ENCODE measurements at places on chromosomes 3 and 15.
A peak's percentile ranks its signal among the peaks of the same experiment; 100 is the strongest.

- no peak for DNase-seq
Measured at GRCh38 chr3:119156868-119157267, 10.9 kb downstream of the TEX55 start.

DNA sequence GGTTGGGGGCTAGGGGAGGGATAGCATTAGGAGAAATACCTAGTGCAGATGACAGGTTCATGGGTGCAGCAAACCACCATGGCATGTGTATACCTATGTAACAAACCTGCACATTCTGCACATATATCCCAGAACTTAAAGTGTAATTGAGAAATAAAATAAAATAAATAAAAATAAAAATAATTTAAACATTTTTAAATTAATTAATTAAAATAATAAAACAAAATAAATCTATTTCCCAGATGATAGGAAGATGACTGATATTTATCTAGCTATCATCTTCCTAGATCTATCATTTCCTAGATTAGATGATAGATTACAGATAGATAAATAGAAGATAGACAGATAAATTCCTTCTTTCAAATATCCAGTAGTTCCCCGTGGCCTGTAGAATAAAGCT, 137.3 kb downstream of the OCA2 start:
- no peak for DNase-seq

DNA sequence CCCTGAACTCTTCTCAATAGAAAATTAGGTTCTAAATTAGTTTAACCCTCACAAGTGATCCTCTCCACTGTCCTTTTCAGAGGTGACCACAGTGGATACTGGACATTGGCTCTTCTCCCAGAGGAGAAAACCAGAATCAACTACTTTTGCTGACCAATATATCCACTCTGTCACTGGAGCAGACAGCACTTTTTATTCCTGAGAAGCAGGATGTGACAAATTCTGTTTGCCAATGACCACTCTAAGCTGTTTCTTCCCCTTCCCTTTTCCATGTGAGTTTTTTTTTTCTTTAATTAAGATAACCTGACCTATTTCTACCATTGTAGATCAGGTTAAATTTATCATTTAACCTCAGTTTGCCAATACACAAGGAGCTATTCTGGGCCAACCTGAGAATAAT, 79.7 kb upstream of the ZNF280D start:
- no peak for DNase-seq

GRCh38 chr3:118556983-118557382, 477.7 kb downstream of the IGSF11 start:
- DNase-seq: no peak

DNA sequence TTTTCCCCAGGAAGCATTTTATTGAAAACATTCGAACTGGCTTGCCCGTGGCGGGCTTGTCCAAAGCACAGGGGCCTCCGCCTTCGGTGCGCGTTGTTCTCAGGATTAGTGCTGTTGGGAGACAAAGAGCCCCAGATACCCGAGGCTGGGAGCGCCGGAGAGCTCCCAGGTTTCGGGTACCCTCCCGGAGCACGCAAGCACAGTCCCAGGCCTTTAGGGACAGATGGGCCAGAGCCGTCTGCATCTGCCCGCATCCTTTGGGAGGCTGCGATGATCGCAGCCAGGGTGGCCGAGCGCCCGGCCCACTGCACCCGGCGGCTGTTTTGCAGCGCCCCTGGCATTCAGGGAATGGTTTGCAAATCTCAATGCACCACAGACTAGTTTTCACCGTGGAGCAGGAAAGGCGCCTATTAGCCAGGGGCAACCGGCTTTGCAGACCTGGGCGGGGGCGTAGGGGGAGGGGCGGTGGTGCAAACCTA, 5.0 kb upstream of the FEZF2 start:
- DNase-seq: no peak

- no peak for DNase-seq
Measured at GRCh38 chr15:72205896-72206676, 8.5 kb upstream of the GRAMD2A start.

- no peak for DNase-seq
Measured at GRCh38 chr3:174132006-174132405, 727.1 kb upstream of the NAALADL2 start.

- DNase-seq: no peak
Measured at GRCh38 chr3:60188803-60189202, 1062.4 kb downstream of the FHIT start.

DNA sequence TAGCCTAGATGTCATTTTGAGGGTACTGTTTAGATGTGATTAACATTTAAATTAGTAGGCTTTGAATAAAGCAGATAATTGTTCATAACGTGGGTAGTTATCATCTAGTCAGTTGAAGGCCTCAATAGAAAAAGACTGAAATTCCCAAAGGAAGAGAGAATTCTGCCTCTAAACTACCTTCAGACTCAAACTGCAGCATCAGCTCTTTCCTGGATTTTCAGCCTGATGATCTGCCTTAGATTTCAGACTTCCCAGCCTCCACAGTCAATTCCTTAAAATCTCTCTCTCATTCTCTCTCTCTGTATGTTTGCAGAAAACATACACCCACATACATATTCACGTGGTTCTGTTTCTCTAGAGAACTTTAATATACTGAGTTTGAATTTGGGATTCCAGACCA, 58.0 kb upstream of the MBNL1 start:
- no peak for DNase-seq

DNA sequence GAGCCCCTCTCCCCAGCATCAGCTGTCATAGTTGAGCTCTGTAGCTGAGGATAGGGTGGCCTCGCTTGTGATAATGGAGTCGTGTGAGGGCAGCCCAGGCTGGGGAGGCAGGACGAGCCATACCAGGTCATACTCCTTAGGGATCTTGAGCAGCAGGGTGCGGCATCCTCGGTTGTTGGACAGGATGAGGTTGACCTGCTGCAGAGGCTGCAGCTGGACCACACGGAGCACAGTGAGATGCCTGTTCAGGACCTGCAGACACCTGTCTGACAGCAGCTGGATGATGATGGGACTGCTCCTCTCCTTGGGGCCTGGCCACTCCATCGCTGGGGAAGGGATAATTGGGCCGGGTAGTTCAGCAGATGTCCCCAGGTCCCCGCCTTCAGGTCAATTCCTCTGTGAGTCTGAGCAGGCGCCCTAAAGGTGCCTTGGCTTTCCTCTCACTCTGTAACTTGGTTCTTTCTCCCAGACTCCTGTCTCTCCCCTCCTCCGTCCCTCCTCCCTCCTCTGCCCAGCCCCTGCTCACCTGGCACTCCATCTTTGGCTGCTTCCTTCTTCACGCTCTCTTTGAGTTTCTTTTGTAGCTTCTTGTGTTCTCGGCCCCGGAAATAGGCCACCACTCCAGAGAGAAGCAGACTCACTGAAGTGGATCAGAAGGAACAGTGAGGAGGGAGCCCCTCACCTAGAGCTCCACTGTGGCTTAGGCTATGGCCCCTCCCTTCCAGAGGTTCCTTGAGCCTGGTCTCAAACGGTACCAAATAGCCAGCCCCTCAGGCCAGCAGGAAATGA, 7.8 kb downstream of the DUOX2 start:
- DNase-seq: no peak

DNA sequence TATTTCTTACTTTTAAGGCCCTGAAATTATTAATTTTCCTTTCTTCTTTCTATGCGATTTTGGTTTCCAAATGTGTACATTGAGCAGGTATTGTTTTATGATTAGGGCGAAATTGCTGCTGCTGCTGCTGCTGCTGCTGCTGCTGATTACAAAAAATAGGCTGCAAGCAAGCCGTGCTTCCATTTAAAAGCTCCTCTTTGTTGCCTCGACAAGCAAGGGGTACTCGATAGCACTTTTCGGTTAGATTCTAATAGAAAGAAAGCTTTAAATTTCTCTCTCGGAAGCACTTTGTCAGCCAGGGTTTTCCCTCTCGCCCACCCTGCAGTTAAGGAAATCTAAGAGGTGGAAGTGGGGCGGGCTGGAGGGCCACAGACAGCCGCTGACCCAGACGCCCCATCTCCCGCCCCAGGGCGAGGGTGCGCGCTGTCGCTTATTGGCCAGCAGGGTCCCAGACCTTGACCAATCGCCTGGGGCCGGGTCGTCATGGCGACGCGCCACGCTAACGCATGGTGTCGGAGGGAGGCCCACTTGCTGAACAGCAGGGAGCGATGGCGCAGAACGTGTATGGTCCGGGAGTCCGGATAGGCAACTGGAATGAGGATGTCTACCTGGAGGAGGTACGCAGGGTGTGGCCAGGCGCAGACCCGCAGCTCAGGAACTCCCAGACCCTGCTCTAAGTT, at the start of gene CFAP161:
CFAP161 (plus strand) TSS at position 489 of the 680 bp plus-strand sequence; CDS start at position 549, 60 bp downstream.
- peak; percentile 73 for DNase-seq

DNA sequence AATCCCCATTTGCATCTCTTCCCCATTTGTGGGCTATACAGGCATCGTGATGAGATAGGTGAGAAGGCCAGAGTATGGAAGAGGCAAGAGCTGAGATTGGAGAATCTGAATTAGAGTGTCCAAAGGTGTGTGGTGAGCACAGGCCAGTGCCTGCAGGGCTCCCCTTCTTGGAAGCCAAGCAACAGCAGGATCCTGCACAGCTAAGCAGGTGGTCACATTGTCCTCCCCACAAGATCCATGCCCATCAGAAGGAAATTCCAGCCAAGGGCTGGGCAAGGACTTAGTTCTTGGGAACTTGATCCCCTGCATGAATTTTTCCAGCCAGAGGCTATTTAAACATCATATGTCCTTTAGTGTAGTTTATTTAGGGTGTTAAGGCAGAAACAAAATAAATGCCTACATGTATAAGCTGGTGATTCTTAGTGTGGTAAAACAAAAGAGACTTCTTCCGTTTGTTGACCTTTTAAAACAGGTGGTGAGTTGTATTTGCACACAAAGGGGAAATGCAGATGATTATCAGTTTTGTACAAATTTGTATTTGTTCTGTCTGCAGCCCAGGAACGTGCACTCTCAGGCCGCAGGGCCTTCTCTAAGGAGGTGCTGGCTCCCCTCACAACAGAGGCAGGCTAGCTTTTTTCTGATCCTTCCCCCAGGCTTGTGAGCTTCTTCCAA, 110.2 kb downstream of the PLCL2 start:
- DNase-seq: no peak

DNA sequence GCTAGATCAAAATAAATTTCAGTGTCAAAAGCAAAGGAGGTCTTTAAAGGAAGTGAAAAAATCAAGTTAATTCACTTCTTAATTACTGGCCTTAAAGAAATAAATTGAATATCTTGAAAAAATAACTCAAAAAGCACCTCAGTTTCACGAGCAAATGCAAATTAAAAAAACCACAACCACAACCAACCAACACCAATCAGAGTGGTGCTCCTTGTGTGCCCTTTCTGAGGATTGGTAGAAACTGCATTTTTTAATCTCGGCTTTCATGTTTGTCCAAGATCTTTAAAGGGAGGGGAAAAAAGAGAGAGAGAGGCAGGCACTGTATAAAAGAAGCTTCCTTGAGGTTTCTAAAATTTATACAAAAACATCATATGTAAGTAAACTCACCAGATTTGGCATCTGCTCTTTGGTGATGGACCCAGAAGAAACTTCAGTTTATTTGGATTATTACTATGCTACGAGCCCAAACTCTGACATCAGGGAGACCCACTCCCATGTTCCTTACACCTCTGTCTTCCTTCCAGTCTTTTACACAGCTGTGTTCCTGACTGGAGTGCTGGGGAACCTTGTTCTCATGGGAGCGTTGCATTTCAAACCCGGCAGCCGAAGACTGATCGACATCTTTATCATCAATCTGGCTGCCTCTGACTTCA, at the start of gene GPR15:
GPR15 (plus strand) TSS at position 357 of the 653 bp plus-strand sequence; CDS start at position 413, 56 bp downstream.
- DNase-seq: no peak

DNA sequence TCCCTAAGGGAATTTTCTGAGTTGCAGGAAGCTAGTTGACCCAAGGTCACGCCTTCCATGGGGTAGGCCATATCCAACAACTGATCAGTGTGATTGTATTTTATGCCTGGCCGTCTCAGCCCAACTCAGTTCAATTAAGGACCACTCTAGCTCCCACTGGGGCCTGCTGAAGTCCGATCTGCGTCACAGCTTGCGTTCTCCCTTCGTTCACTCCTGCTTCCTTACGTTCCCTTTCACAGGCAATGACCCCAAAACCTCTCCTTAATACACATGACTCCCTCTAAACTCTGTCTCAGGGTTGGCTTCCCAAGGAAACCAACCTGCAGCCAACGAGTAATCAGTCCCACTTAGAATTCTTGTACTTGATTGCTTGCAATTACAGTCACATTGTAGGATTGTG, 428.0 kb downstream of the RBMS3 start:
- DNase-seq: no peak

GRCh38 chr3:88807491-88808105, 299.8 kb upstream of the EPHA3 start:
- peak; percentile 85 for DNase-seq

- peak; percentile 18 for DNase-seq
Measured at GRCh38 chr15:79505956-79506355, 73.8 kb downstream of the MINAR1 start.

DNA sequence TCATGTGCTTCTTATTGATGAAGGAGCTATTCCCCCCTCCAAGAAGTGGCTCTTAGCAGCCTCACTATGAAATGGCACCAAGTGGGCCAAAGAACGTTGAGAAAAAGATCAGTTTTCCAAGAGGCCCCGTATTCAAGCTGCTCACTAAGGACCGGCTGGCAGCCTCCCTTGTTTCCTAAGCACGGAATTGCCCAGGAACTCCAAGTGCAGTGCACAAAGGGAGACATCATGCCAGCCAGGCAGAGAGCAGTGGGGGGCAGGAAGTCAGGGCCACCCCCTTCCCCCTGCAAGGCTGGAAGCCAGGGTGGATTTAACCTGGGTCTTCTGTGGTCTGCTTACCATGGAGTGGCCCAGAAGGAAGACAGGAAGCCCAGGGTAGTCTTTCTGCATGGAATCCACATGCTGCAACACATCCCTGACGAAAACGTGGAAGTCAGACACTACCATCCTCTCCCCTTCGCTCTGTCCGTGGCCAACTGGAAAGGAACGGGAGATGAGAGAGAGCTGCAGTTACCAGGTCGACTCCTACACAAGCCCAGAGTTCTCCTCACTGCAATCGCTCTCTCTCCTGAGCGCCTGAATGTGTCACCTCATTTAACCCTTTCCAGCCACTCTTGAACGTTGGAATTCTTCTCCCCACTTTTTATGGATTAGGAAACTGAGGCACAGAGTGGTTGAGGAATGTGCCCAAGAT, 49.5 kb downstream of the ABTB1 start:
- DNase-seq: no peak

DNA sequence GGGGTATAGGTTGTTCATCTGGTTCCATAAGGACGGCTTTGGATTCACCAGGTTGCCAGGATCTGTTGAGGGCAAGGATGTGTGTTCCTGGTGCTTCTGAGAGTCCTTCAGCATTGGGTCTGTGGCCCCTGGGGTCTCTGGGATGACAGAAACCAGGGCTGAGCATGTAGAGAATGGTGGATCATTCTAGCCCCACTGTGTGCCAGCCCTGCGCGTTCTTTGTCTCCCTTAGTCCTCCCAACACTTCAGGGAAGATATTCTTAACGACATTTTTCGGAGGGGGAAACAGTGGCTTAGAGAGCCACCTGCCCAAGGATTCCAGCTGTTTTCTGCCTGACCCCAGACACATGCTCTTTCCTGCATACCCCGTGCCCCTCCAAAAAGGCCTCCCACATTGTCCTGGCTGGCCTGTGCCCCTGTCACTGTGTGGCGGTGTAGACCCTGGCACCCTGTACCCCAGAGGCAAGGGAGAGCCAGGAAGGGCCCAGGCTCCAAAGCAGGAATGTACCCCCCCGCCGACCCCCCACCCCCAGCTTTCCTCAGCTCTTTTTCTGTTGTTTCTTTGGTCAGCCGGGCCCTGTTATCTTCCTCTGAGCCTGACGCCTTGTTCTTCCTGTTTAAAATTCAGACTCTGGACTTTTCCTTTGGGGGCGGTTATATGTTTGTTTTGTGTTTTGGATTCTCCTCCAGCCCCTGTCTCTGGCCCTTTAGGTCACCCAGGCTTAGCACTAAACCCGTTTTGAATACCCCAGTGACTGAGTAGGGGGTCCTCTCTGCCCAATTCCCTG, 57.8 kb upstream of the SMAD6 start:
- no peak for DNase-seq

- peak; percentile 17 for DNase-seq
Measured at GRCh38 chr3:132228923-132229322, 88.3 kb upstream of the ACP3 start.

GRCh38 chr3:32963871-32964270, 12.4 kb downstream of the CCR4 start:
- DNase-seq: no peak

Measured in fibroblast of skin of back (primary cell).